ENCODE measurements at places on chromosomes 6 and 20. TPM values are rescaled to one million over a fixed set of nuclear protein-coding genes. Genes with fewer than 3 reads are reported as not detected.

DNA sequence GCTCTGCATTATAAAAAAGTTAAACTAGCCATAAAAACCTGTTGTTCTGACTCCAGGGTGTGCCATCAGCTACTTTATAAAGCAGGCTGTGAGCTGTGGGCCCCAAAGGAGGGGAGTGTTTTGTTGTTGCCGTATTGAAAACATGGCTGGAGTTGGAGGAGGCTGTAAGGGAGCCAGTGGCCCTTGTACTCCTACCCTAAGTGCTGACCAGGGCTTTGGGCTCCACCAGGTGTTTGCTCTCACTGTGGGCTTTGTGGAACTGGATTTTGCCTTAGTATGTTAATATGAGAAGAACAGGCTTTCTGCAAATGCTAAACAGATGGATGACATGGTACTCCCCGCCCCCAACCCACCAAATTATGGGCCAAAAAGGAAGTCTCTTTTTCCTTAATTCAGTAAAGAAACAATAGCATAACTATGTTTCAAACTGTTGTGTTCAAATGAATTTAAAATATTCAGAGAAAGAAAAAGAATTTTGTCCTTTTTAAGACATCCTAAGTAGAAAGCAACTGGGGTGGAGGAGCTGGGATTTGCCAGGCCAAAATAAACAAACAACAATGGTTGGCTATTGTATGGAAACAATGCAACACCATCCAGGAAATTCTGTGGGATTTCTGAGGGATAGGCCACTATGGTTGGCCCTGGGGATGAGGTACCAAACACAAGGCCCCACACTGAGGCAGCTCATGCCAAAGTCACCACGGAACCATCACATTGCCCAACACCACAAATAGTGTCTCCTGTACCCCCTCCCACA, 63.3 kb downstream of the PLCG1 start:
- H3K36me3 ChIP-seq: peaks cover 4% of the 10 kb centered on the region
- no peak overlapping the region for H3K4me3 ChIP-seq
- no peak for DNase-seq
- H3K27ac ChIP-seq: no peak overlapping the region
- no peaks in the 10 kb centered on the region for H3K27me3 ChIP-seq
- H3K4me1 ChIP-seq: no peaks in the 10 kb centered on the region

- H3K27ac ChIP-seq: no peak overlapping the region
- no peak for DNase-seq
- no peaks in the 10 kb centered on the region for H3K36me3 ChIP-seq
- no peak overlapping the region for H3K4me3 ChIP-seq
- no peaks in the 10 kb centered on the region for H3K27me3 ChIP-seq
- H3K4me1 ChIP-seq: no peaks in the 10 kb centered on the region
Observed at GRCh38 chr20:40979247-40979646, 49.4 kb upstream of the TOP1 start.

DNA sequence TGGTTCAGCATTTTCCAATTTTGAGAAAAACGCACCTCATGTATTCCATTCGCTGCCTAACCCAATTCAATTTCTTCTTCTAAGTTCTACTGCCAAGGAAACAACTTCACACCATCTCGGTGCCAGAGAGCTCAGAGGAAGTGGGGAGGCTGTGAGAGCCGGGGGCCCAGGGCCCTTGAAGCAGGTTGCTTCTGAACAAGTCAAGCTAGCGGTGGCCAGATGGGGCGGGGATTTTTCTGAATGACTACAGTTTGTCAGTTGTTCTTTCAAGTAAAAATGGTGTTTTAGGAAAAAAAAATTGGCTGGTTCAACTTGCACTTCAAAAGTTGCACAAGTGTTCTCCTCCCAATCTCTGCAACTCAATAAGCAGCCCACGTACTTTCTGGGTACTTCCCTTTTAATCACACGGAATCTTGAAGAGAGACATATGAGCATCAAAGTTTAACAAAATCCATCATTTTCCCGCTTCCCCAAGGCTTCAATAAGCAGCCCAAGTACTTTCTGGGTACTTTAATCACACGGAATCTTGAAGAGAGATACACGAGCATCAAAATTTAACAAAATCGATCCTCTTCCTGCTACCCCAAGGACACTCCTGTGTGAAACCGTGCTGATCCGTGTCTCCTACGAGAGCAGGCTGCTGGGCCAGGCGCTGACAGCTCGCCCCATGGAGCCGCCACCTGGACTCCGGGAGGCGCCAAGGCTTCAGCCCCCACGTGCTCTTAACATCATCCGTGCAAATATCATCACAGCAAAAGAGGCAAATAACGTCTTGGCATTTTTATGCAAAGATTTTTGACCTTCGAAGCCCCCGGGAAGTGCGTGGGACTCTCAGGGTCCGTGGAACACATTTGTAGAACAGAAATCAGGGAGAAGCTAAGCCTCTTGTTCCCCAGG, 186.7 kb upstream of the PDE10A start:
- DNase-seq: no peak
- H3K4me1 ChIP-seq: no peaks in the 10 kb centered on the region
- H3K27ac ChIP-seq: no peak overlapping the region
- H3K4me3 ChIP-seq: no peak overlapping the region

- H3K36me3 ChIP-seq: peaks cover 4% of the 10 kb centered on the region
- H3K27me3 ChIP-seq: no peaks in the 10 kb centered on the region
- DNase-seq: no peak
- peak overlapping the region; percentile 59 for H3K4me3 ChIP-seq
Observed at GRCh38 chr20:57698867-57699275, 10.9 kb downstream of the PMEPA1 start.

DNA sequence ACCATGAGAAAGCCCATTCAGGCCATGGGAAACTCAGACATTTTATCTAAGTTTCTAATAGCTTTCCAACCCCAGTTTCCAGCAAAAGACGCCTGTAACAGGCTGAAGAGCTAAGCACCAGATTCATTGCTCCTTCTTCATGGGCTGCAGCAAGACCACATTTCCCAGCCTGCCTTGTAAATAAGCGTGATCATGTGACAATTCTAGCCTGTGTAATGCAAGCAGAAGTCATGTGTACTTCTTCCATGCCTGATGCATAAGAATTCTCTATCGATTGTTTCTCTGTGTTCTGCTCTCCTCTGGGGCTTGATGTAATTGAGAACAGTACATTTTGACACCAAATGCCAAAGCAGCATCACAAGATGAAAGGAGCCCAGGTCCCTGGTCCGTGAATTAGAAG, 6.8 kb downstream of the PCSK2 start:
- H3K4me1 ChIP-seq: no peaks in the 10 kb centered on the region
- no peaks in the 10 kb centered on the region for H3K27me3 ChIP-seq
- H3K36me3 ChIP-seq: no peaks in the 10 kb centered on the region
- no peak overlapping the region for H3K4me3 ChIP-seq
- H3K27ac ChIP-seq: no peak overlapping the region
- no peak for DNase-seq

DNA sequence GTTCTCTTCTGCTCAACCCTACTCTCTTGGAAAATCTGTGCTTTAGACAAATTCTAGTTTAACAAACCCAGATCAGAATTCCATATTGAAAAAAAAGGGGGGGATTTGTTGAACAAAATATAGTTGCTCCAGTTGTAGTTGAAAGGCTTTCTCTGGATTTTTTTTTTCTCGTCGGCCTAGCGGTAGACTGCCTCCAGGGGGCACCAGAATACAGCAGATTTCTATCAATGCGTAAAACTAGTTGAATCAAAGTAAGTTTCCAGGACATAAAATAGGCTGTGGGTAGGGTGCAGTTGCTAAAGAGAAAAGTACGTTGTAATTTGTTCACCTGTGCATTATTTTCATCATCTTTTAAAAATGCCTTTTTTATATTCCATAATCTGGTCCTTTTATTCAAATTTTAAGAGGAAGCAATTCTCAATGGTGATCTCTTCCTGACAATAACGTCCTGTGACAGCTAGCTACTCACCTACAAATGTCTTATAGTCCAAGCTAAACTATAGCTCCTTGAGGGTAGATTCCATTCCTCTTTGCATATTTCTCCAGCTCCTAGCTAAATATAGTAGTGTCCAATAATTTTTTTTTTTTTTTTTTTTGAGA, 105.4 kb downstream of the PERP start:
- no peaks in the 10 kb centered on the region for H3K4me1 ChIP-seq
- peak; percentile 34 for DNase-seq
- H3K4me3 ChIP-seq: no peak overlapping the region
- H3K36me3 ChIP-seq: no peaks in the 10 kb centered on the region
- H3K27ac ChIP-seq: no peak overlapping the region
- no peaks in the 10 kb centered on the region for H3K27me3 ChIP-seq

DNA sequence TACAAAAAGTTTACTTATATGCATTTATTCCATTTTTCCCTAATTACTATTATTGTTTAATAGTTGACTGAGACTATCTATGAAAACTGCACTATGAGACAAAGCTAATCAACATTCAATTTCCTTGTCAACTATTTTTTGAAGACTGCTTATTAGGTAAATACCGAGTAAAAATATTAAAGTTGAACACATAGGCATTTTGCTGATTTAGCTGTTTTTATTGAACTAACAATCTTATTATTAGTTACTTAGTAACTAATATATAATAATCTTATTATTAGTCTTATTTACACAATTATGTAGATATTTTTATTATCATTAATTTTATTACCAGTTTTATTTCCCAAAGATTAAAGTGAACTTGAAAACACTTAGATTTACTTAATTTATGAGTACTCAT, 728.8 kb downstream of the TENT5A start:
- H3K4me1 ChIP-seq: no peaks in the 10 kb centered on the region
- DNase-seq: no peak
- no peaks in the 10 kb centered on the region for H3K27me3 ChIP-seq
- no peaks in the 10 kb centered on the region for H3K36me3 ChIP-seq

DNA sequence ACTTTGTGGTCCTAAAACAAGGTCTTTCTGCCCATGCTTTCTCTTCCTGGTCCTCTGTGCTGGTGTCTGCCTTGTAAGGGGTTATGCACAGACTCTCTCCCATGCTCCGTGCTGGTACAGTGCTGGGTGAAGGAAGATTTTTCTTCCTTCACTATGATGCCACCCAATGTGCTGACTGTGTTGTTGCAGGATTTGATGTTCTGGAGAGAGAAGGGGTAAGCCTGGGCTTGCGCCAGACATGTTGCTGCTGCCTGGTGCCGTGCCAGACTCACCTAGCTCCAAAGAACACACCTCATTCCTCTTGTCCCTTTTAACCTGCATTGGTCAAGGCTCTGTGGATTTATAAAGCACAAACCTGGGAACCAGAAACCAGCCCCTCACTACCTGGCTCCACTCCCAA, 28.4 kb upstream of the ARMH2 start:
- no peaks in the 10 kb centered on the region for H3K27me3 ChIP-seq
- H3K4me1 ChIP-seq: peaks cover 5% of the 10 kb centered on the region
- H3K4me3 ChIP-seq: no peak overlapping the region

- H3K36me3 ChIP-seq: no peaks in the 10 kb centered on the region
- no peak overlapping the region for H3K27ac ChIP-seq
- no peak overlapping the region for H3K4me3 ChIP-seq
Observed at GRCh38 chr20:23260181-23260840, 90.3 kb upstream of the NXT1 start.

DNA sequence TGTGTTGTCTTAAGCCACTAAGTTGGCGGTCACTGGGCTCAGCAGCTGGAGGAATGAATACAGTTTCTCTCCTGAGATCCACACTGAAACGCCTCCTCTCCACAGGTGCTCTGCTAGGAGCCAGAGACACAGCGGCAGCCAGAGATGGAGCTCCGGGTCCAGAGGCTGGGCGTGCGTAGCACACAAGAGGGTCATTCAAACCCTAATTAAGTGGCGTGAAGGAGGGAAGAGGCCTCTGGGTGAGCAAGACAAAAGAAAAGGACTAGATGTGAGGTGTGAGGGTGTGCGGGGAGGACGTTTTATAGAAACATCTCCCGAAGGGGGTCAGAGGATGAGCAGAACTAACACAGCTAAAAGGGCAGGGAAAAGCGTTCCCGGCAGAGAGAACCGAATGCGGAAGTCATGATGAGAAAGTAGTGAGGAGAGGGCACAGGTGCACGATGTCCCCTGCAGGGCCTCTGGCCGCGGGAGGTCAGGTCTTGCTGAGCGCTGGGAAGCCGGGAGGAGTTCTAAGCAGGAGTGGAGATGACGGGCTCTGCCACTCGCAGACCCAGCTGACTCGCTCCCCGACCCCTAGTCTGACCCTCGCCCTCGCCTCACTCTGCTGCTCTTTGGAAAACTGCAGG, 54.4 kb downstream of the BMP7 start:
- H3K36me3 ChIP-seq: no peaks in the 10 kb centered on the region
- DNase-seq: no peak
- H3K4me1 ChIP-seq: no peaks in the 10 kb centered on the region

GRCh38 chr6:32982702-32983492, 14.5 kb downstream of the BRD2 start:
- peaks cover 51% of the 10 kb centered on the region for H3K36me3 ChIP-seq
- H3K4me3 ChIP-seq: no peak overlapping the region
- H3K27me3 ChIP-seq: no peaks in the 10 kb centered on the region
- H3K4me1 ChIP-seq: no peaks in the 10 kb centered on the region

DNA sequence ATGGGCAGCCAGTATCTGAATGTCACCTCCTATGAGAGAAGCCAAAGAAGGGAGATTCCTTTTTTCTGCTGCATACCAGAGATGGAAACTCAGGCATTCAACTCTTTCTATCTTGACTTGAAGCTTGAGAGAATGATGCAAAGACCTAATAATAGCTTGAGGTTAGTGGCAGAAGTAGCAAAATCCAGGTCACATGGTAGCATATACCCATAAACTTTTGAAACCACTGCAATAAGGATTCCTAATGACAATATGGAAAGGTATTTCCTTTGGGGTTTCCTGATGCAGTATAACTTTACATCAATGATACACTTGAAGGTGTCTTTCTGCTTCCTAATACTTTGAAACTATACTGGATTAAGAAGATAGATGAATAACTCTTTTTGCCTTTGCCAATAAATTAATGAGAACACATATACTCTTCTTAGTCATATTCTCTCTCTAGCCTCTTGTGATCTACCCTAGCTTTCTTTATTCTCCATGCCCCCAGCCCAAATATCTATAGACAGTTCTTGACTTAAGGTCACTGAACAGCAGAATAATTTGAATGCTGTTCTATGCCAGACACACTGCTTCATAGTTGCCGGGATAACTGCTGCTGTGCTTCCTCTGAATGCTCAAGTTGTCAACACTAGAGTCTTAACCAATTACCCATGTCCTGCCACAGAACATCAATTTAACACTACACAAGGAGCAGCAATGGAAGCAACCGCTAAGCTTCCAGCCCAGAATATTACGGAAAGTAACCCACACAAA, 155.5 kb upstream of the SIM1 start:
- H3K27me3 ChIP-seq: no peaks in the 10 kb centered on the region
- no peaks in the 10 kb centered on the region for H3K4me1 ChIP-seq
- peaks cover 35% of the 10 kb centered on the region for H3K36me3 ChIP-seq

- H3K27me3 ChIP-seq: no peaks in the 10 kb centered on the region
- no peak overlapping the region for H3K27ac ChIP-seq
- H3K4me3 ChIP-seq: no peak overlapping the region
- H3K4me1 ChIP-seq: peaks cover 78% of the 10 kb centered on the region
Observed at GRCh38 chr6:166615059-166615770, 11.8 kb downstream of the RPS6KA2 start.

FOXF2 gene
- not detected for polyA plus RNA-seq

CCND3 gene
- polyA plus RNA-seq: 26.6 TPM

RAET1L gene
- polyA plus RNA-seq: not detected

RBPJL gene
- not detected for polyA plus RNA-seq

SOX12 gene
- 7.0 TPM for polyA plus RNA-seq

EDN1 gene
- 1.3 TPM for polyA plus RNA-seq

TCF15 gene
- polyA plus RNA-seq: not detected

DEF6 gene
- polyA plus RNA-seq: 0.13 TPM

All from SK-N-SH (cell line).